Central memory CD4-positive, alpha-beta T cell (primary cell): ENCODE measurements at places on chromosomes 5 and 9.

DNA sequence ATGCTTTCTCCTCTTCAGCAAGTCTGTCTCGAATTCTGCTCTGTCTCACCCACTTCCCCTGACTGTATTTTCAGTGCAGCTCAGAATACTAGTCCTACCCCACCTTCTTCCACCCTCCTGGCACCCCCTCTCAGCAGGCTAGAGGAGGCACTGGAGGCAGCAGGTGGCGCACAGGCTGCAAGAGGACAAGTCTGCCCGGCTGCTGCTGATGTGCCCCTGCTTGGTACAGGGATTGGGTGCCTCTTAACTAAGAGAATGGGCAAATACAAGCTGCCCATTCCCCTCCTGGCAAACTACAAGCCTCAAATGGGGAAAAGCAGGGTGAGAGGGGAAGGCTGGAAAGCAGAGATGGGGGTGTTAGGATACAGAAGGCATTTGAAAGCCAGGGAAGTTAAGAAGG lies 5.1 kb downstream of the TLN1 start:
- no peak for DNase-seq

- no peak for DNase-seq
Observed at GRCh38 chr5:43981556-43981955, 378.6 kb downstream of the NNT start.

- no peak for DNase-seq
Observed at GRCh38 chr9:87798261-87798833, 72.4 kb downstream of the CTSL start.

DNA sequence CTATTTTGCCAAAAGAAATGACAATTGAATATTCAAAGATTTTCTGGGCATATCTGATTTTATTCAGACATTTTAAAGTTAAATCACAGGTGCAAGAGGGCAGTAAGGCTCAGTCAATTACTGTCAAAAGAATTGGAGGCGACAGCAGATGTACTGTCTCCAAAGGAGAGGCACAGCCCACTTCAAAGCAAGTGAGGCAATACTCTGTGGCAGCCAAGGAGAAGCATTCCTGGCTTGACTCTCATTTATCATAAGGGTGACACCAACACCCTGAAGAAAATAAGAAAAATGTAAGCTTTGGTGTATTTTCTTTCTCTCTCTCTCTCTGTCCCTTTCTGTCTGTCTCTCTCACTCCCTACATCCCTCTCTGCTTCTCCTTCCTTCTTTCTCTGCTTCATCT lies 93.3 kb downstream of the SVEP1 start:
- DNase-seq = no peak

DNA sequence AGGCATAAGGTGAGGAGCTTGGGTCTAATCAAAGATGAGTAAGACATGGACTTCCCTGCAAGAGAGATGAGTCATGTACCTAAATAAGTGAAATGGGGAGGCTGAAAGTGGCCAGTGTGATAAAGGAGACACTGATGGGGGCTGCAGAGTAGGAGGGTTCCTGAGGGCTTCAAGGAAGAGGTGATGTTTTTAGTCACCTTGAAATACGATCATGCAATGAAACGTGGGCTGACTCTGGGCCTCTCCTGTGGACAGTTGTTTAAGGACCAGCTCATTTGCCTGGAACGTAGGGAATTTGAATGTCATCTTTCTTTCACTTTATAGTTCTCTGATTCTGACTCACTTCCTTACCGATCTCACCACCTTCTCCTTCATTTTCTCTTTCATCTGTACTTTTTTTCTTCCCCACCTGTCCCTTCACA lies 49.6 kb upstream of the CPLX2 start:
- DNase-seq = no peak

GRCh38 chr9:80883426-80883825 lies 805.9 kb downstream of the TLE1 start:
- DNase-seq = no peak

DNA sequence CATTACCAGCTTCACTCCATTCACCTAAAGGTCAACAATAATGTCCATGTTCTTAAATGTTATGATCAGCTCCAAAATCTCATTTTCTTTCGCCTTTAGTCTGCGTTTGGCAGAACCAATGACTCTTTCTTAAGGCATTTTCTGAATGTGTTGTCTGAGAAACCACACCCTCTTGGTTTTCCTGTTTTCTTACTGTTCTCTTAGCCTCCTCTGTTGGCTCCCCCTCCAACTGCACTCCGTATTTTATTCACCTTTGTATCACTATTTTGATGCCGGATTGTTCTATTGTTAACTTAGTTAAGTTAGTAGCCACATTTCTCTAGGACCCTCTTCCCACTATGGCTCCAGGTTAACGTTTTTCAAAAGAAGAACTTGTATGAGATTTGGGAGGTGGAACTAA lies 185.6 kb downstream of the DMAC1 start:
- DNase-seq = peak; percentile 29

DNA sequence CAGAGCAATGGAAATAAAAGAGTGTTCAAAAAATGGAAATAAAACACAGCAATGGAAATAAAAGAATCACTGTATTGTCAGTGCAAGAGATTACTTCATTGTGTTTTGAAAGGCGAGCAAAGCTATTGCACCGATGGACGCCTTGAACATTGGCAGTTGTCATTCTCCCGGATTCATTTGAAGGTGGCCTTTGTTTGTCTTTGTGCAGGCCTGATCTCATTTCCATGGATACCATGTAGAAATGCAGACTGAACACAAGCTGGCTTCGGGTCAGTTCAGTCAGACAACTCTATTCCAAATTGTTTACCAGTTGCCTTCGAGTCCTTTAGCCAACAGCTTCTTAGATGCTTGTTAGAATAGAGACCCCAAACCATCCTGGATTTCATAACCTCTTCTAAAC lies 8.3 kb downstream of the ITGA2 start:
- no peak for DNase-seq

DNA sequence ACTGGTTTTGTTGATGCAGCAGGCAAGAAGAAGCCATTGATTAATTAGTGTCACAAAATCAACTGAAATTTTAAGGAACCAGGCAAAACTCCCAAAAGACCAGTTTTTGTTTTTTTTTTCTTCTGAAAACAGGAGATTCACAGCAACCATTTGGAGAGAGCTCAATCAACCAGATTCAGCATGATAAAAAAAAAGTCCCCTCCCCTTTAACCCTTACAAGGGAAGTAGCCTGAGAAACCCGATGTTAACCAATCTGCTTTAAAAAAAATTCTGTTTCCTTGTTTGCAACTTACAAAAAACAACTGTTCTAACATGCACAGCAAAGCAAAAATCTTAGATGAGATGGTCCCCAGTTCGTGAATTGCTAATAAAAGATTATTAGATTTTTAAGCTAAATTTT lies 59.7 kb downstream of the HMHB1 start:
- no peak for DNase-seq

- no peak for DNase-seq
Observed at GRCh38 chr5:177035976-177036375, 13.5 kb downstream of the ZNF346 start.

DNA sequence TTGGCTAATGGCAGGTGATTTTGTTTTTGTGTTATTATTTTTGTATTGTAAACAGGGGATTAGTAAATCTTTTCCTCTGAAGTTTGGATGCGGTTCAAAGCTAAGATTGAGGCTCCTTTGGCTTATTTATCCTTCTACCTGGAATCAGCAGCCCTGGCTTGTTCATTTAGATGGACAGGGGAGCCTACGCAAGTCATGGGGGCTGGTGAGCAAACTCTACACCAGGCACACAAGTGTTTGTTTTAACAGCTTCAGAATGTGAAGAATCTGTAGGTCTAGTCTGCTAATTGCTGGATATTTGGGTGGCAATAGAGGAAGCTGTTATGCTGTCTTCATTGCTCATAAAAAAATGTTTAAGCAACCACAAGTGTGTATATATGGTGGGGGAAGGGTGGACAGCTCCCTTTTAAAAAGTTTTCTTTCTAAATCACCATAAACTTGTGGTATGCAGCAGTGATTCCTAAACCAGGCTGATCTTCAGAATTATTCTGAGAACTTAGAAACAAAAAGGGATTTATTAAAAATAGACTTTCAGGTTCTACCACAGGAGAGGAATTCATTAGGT lies 20.7 kb downstream of the ZNF462 start:
- DNase-seq = no peak

GRCh38 chr9:37967014-37967760 lies 63.3 kb upstream of the SLC25A51 start:
- no peak for DNase-seq

DNA sequence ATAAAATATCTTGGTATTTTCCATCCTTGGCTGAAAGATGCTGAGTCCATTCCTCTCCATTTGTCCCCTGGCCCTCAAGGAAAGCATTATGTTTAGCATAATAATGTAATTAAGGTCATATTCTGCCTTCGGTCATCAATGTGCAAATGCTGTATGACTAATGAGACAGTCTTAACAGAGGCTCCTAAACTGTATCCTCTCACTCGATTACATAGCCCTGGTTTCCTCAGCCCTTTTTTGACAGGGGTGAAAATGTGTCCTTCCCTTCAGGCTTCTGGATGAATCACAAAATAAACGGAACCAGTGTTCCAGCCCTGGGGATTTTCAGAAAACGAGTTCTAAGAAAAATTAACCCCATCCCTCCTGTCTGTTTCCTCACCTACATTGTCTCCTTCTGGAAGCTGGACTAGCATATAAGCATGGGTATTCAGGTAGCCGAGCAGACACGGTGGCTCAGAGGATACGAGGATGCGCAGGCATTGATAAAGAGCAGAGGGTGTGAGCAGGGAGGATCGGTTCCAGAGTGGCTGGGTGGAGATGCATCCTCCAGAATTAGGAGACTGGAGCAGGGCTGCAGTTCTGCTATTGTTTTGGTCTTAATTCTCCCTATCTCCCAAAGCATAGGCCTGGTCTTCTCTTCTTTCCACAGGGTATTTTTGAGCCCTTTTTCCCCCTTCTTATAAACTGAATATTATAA lies 742.9 kb downstream of the TLR4 start:
- DNase-seq = no peak

DNA sequence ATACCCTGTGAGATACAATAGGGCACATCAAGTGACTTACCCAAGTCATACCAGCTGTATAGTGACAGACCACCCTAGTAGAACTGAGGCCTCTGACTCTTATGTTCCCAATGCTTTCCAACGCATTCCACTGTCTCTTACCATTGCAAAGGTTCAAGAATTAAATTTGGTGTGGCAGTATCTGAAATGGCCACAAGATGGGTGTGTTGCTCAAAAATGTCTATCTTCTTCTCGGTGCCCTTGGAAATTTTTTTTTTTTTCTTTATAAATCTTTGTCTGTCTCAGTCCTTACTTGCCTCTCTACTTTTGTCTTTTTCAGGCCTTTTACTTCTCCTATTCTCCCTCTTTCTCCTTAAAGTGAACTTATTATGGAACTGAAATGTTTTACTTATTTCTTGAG lies 48.4 kb downstream of the GPR21 start:
- peak; percentile 5 for DNase-seq

- no peak for DNase-seq
Observed at GRCh38 chr5:132013711-132014110, 2.3 kb upstream of the ACSL6 start.

DNA sequence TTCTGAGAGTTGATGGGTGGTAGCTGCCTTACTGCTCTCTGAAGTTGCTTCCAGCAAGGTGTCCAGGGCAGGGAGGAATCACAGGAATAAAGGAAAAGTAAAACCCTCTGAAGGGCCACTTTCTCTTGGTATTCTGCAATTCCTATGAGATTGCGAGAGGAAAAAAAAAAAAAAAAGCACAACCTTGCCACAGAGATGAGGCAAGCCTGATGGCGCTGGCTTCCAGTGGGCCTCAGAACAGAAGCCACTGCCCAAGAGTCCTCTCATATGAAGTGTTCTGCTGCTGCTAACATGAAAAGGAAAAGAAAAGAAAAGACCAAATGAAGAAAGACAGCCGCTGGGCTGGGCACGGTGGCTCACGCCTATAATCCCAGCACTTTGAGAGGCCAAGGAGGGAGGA lies 80.8 kb upstream of the IL17B start:
- DNase-seq = no peak

DNA sequence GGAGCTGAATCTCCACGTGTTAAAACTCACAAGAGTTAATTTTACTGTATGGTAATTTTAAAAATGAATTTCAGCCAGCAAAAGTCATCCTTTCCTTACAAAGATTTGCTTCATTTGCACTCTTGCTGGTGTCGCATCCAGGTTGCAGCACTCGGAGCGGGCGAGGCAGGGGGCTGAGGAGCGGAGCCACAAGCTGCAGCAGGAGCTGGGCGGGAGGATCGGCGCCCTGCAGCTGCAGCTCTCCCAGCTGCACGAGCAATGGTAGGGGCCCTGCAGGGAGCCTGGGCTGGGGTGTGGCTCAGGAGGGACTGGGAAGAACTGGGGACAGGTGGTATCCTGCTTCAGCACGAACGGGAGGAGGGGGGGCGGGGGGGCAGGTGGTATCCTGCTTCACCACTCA lies 27.1 kb downstream of the HNRNPH1 start:
- DNase-seq = no peak

DNA sequence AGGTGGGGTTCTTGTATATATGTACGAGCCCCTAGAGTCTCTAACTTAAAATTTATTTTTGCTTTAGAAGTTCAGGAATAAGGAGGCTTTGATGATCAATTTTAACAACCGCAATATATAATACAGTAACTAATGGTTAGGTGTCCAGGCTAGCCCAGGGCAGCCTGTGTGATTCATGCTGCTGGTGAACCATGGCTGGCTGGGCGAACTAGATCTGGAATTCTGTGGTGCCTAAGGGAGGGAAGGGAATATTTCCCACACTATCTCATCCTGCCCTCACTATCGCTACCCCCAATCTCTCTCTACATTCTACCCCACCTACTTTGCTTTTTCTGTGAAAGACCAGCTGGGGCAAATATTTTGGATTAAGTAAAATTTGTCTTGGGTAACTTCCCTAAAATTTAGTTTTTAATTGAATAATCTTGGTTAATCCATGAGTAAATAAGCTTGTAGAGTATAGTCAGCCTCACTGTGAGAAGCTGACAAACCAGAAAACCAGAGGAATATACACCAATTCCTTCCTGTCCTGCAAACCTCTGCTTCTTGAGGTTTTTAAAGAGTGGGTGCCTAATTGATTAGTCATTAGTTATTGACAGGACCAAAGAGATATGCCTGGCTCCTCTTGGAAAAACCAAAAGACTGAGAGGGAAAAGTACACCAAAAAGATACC lies 115.1 kb upstream of the CCDC152 start:
- no peak for DNase-seq

DNA sequence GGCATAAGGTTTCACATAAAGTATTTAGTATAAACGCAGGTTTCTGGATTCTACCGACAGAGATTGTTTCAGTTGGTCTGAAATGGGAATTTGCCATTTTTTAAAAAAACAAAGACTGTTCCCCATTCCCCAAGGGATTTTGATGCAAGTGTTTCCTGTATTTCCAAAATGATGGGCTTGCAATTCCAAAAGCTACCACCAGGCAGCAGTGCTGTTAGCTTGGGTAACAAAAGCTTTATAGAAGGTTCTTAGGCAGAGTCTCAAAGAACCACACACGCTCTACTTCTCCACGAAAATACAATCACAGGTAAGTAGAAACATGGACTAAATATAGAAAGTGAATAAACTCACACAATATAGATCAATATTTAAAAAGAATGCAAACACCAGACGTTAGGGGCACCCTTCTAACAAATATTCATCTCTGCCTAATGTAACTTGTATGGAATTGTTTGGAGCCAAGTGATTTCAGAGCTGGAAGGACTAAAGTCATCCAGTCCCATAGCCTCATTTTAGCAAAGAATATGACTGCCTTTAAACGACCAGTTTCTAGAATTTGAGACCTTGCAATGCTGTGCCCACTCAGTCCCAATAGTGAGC lies 154.3 kb downstream of the SPOCK1 start:
- DNase-seq = no peak

- no peak for DNase-seq
Observed at GRCh38 chr5:157944077-157944633, 85.2 kb upstream of the CLINT1 start.
